Upper lobe of left lung (tissue), 6 donors: ENCODE measurements at places on chromosomes 11 and 22. TPM values are rescaled to one million over a fixed set of nuclear protein-coding genes. Genes with fewer than 3 reads are reported as not detected.

GRCh38 chr22:32376681-32377080, 19.0 kb downstream of the RFPL3 start:
- no peaks in the 10 kb centered on the region for H3K36me3 ChIP-seq
- no peak overlapping the region for H3K4me3 ChIP-seq

Gene HORMAD2
- not detected for total RNA-seq

Gene HEPHL1
- total RNA-seq = not detected

Gene FZD4
- total RNA-seq = 69.2 TPM
